ENCODE measurements at places on chromosomes 6 and 20.

DNA sequence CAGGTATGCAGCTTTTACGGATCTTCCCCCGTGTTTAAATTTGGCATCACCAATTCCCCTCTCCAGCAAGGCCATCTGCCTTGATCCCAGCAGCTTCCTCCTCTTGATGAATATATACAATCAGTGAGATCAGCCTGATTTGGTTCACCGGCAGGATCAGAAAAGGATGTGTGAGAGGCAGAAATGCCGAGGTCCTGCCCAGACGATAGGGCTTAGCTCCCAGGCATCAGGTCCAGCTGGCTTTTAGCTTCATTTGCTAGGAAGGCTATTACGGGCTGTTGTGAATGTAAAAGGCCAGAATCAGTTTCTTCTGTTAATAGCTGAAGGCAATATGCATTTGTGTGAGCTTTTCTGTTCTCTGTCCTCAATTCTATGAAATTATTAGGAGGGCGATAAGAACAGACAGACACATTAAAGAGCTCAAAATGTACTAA, 372.8 kb downstream of the BTBD9 start:
- DNase-seq, result no peak

DNA sequence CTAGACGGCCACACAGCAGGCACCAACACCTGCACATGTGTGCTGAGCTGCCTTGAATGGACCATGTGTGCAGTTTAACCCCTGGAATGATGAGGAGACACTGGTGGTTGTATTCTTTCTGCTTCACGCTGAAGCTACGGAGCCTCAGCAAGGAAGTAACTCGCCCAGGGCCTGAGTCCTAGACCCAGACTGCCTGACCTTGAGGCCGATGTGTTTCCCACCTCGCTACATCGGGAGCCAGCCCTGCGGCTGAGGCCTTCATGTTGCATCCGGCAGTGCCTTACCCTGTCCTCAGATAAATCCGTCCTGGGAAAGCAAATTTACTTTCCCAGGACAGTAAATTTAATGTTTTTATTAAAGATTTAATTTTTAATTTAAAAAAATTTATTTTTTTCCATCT, 110.0 kb upstream of the MTHFD1L start:
- no peak for DNase-seq

- peak; percentile 54 for DNase-seq
Measured at GRCh38 chr6:101114703-101115102, 233.6 kb upstream of the ASCC3 start.

- no peak for DNase-seq
Measured at GRCh38 chr6:143135797-143136561, 75.3 kb downstream of the AIG1 start.

- no peak for DNase-seq
Measured at GRCh38 chr20:4306206-4306605, 290.8 kb upstream of the RNF24 start.

DNA sequence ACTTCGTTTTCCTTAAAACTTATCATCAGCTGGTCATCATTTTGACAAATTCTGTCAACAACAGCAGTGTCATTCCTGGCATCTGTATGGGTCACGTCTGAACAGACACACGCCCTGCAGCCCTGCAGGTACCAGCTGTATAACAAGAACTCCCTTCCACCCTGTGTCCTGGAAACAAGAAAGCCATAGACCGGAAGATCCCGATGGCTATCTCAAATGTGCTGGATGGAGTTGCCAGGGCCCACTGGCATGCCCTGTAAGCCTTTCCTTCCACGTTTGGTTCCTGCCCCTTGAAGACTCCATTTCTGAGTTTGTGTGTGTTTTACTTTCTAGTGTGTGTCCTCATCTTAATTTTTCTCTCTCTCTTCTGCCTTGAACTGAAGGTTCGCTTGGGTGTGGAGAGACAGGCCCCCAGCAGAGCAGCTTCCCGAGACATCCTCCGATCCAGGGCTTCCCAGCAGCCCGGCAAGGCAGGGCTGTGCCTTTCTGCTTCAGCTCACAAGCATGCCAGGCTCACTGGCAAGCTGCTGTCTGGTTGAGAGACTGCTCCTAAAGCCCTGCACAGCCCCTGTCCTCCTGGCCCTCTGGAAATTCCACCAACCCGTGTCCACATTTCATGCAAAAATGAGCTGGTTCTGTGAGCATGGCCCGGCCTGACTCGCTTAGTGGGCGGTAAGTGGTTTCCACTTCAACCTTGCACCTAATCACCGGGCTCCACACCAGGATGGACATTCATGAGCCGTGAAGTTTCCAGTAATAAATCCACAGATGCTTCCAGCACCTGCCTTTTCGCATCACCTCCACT, 8.7 kb downstream of the GFRA4 start:
- DNase-seq, result no peak

- DNase-seq, result peak; percentile 75
Measured at GRCh38 chr6:26520237-26520849, 17.8 kb upstream of the HMGN4 start.

GRCh38 chr6:71478834-71479541, 190.4 kb downstream of the OGFRL1 start:
- DNase-seq, result peak; percentile 88

DNA sequence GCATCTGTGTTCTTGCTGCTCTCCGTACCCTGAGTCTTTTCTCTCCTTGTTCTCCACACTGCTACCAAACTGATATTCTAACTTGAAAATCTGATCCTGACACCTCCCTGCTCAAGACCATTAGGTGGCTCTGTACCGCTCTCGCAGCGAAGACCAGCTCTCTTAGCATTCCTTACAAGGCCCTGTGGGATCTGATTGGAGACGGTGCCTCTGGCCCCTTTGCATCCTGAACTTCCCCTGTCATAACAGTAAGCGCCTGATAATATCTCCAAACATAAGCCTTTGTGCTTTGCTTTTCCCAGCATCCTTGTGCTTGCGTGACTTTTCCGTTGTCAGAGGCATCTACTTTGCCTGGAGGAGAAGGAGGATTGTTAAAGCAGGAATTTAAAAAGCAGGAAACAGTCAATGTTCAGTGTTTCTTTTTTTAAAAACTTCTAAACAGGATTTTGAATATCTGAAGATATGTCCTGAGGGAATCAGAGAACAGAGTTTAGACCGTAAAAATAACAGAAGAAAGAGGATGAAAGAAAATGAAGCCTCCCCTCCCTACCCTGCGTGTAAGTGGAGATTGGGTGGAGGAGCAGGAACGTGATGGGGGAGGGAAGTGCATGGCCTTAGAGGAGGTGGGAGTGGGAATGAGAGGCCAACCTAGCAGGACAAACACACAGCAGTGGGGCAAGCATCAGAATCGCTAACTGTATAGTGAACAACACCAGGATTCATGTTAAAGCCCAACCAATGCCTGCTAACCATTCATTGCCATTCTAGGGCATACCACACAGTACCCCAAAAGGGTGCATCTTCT, 89.2 kb upstream of the STMND1 start:
- DNase-seq, result no peak

DNA sequence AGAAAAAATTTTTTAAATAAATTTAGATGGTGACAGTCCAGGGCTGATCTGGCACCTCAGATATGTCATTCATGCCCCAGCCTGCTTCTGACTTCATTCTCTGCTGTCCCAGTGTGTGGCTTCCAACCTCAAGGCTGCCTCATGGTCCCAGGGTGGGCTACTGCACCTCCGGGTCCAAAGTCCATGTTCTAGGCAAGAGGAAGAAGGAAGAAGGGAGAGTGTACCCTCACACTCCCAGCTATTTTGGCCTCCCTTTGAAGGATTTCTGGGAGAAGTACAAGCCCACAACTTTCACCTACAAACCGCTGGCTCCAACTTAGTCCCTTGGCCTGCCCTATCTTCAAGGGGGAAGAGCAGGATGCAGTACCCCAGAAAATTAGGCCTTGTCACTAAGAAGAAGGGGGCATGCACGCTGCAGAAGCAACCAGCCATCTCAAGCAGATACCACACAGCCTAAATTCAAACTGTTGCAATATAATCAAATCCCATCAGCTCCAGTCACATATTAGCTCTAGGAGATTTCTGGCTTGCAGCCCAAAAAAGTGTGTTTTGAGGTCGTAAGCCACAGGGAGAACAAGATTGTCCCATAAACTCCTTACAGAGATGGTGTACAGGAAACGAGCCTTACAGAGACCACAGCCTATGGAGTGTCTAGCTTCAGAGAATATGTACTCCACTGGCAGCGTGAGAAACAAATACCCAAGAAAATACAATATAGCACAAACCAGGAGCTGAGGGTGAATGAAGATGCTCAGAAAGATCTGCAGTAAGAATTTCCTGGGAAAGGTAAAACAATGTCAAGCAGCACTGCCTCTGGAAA, 906 bp upstream of the BTN3A2 start:
- peak; percentile 53 for DNase-seq

DNA sequence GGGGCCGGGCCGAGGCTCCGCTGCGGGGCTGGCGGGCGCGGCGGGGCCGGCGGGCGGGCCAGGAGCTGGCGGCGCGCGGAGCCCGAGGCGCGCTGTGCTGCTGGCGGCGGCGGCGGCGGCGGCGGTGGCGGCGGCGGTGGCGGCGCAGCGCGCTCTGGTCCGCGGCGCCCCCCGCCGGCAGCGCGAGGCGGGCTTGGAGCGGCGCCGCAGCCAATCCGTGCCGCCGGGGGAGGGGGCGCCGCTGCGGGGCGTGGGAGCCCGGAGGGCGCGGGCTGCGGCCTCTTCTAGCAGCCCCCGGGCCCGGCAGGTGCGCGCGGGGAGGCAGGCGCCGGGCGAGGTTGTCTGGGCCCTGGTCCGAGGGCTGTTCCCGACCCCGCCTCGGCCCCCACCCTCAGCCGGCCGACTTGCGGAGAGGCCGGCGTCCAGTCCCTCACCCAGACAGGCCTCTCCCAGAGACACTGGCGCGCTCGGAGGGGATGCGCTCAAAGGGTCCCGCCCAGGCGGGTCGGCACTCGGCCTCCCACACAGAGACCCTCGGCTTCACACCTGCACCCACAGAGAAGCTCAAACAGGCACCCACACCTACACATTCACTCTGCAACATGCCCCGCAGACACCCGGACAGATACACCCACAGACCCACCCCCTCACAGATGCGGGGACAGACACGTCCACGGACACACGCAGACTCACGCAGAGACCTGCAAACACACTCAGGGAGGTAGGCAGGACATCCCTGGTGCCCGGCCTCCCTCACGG, at the start of gene RIMS4:
TSS of gene RIMS4 (minus strand) at position 156 of the 759 bp plus-strand sequence. CDS start 275 bp downstream, outside the sequence.
- DNase-seq, result peak; percentile 37

GRCh38 chr6:11847515-11848345, 69.1 kb upstream of the ADTRP start:
- DNase-seq, result no peak

GRCh38 chr20:20710443-20711315, 1.8 kb downstream of the RALGAPA2 start:
- no peak for DNase-seq

- DNase-seq, result no peak
Measured at GRCh38 chr6:36733300-36733699, 35.7 kb downstream of the RAB44 start.

- DNase-seq, result no peak
Measured at GRCh38 chr6:138576313-138576712, 77.0 kb upstream of the NHSL1 start.

GRCh38 chr6:34172961-34173775, 27.3 kb upstream of the GRM4 start:
- DNase-seq, result no peak

DNA sequence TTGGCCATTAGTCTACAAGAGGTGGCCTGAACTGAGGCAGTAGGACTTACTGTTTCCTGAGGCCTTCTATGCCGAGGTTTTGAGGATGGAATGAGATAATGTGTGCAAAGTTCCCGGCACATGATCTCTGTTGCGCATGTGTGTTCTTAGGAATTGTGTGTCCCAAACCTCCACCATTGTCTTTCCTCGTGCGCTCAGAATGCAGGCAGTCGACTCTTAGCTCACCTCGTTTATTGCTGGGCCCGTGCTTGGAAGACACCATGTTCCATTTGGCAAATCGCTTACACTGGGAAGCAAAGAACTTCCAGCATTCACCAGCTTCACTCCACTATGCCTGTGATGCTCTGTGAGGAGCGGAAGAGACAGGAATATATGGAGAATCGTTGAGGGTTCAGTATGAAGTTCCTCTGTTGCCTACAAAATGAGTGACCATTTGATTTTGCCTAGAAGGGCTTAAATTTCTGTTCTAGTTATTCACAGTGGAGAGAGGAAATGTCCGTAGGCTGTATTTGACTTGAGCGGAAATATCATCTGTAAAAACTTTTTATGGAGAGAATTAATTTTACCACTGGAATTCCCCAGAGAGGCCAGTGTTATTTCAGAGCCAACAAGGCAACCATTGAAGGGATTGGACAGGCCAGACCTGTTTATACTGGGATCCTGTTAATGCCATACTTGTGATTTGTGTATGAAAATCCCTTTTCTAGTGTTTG, 75.7 kb upstream of the CLDN20 start:
- peak; percentile 5 for DNase-seq

- DNase-seq, result no peak
Measured at GRCh38 chr20:61657721-61658377, 405.8 kb downstream of the CDH4 start.

DNA sequence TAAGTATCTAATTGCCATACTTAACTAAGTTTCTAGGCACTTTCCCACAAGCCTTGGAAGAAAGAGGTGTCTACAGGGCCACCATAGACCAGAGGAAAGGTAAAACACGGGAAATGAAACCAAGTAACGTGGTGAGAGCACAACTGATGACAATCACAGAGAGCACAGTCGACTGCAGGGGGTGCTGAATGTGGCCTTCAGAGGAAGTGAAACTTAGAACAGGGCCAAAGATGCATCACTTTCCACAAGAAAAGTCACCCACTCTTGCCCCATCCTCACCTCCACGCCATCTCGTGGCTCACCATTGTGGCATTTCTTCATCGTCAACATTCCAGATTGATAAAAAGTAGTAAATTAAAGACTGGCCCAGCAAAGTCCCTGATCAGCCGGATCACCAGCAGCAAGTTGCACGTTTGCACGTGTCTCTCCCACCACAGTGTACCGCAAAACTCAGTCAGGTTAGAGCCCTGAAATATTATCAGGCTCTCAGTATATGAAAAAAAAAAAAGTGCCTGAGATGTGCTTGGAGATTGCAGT, 31.4 kb downstream of the HIVEP2 start:
- no peak for DNase-seq

- DNase-seq, result no peak
Measured at GRCh38 chr6:151443911-151444621, 7.9 kb downstream of the RMND1 start.

DNA sequence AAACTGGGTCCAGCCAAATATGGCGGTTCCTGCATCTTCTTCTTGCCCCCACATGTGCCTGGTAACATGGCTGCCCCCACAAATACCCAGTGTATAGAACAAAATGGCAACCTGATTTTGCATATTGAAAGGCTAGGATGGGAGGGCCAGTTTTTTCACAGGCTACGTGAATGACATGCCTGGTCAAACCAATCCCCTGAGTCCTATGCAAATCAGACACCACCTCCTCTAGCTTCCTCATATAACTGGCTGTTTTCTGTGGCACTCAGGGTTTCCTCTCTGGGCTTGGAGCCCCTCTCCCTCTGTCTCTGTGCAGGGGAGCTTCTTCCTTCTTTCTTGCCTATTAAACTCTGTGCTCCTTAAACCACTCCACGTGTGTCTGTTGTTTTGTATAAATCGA, 372.1 kb downstream of the KIF16B start:
- DNase-seq, result no peak

- no peak for DNase-seq
Measured at GRCh38 chr6:113111550-113111949, 745.6 kb upstream of the MARCKS start.

- DNase-seq, result no peak
Measured at GRCh38 chr6:123434186-123434585, 202.6 kb downstream of the TRDN start.

GRCh38 chr6:114346451-114346850, 3.6 kb upstream of the HS3ST5 start:
- peak; percentile 9 for DNase-seq

- DNase-seq, result peak; percentile 95
Measured at GRCh38 chr6:73566954-73567591, 46.2 kb upstream of the EEF1A1 start.

- DNase-seq, result no peak
Measured at GRCh38 chr6:35729722-35730121, 7.1 kb upstream of the ARMC12 start.
